ENCODE measurements at places on chromosomes 7 and 10. TPM values are rescaled to one million over a fixed set of nuclear protein-coding genes. Genes with fewer than 3 reads are reported as not detected.

The TMEM248 gene
- total RNA-seq, result 95.3 TPM

The C10orf62 gene
- total RNA-seq, result not detected

The CNPY1 gene
- total RNA-seq, result not detected

The TMEM236 gene
- total RNA-seq, result 0.09 TPM

The NUTM2E gene
- total RNA-seq, result 0.40 TPM

The TYW1B gene
- total RNA-seq, result 2.6 TPM

The TMEM229A gene
- total RNA-seq, result not detected

The ACHE gene
- 2.6 TPM for total RNA-seq

The LRRC17 gene
- total RNA-seq, result not detected

The TRIM73 gene
- total RNA-seq, result 3.1 TPM

The SLC16A12 gene
- total RNA-seq, result 0.19 TPM

The LRMDA gene
- 5.6 TPM for total RNA-seq

The ENO4 gene
- 0.59 TPM for total RNA-seq

The RADIL gene
- total RNA-seq, result 2.3 TPM
